NK-92 treated with Interleukin-12 subunit alpha and Interleukin-12 subunit beta, amount 100 ng/mL, for 24 hours (cell line): ENCODE measurements at places on chromosomes 5 and 9.

DNA sequence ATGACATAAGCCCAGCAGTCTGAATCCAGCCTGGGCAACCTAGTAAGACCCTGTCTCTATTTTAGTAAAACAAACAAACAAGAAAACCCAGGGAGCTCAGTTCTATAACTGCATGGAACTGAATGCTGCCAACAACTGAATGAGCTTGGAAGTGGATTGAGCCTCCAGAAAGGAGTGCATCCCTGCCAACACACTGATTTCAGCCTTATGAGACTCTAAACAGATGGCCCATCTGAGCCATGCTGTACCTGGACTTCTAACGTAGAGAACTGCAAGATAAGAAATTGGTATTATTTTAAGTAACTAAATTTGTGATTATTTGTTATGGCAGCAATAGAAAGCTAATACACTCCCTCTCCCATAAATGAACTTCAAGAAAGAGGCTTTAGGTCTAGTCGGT, 150.4 kb upstream of the RAI14 start:
- no peak for DNase-seq

- DNase-seq: no peak
These were observed 7.0 kb downstream of the PDE6A start for GRCh38 chr5:149937610-149938009.

DNA sequence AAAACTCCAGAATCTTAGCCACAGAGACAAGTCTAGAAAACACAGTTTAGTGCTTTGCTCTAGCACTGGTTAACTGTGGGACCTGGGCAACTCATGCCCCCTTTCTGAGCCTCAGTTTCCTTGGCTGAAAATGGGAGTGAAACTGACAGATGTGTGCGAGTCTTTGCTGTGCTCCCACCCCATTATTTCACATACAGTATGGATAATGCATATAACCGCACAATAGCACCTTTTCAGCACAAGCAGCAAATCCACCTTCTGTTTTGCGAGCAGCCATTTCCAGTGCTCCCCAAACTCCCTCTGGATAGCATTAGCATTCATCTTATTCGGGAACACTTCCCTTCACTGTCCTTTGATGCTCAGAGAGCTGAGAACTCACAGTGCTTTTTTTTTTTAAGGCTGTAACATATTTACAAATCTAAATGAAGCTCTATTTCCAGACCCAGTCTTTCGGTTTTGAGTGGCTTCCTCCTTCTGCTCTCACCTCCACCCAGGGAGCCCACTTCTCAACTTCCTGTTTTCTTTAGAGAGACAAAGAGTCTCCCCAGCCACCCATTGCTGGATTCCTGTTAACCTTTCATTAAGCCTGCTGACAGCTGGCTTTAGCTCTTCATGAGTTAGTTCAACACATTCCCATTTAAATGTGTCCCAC, 49.2 kb downstream of the TIMD4 start:
- no peak for DNase-seq

DNA sequence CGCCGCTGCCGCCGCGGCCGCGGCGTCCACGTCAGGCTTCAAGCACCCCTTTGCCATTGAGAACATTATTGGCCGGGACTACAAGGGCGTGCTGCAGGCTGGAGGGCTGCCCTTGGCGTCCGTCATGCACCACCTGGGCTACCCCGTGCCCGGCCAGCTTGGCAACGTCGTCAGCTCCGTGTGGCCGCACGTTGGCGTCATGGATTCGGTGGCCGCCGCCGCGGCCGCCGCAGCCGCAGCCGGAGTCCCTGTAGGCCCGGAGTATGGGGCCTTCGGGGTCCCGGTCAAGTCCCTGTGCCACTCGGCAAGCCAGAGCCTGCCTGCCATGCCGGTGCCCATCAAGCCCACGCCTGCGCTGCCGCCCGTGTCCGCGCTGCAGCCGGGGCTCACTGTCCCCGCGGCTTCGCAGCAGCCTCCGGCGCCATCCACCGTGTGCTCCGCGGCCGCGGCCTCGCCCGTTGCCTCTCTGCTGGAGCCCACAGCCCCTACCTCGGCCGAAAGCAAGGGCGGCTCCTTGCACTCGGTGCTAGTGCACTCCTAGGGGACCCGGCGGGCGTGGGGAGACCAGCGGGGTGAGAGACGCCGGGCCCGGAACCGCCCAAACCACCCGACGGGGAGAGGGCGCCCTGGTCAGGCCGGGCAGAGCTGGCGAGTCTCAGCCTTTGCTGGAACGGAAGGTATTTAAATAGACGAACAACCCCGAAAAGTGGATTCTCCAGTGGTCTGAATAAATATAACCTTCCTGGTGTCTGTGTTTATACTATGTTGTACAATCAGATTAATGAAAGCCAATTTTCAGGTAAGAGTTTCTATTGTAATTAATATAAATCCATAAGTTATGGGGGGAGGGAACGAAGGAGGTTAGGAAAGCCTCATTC, 1.2 kb downstream of the FOXB2 start:
- no peak for DNase-seq

- DNase-seq: no peak
These were observed 13.1 kb upstream of the MSH3 start for GRCh38 chr5:80641353-80641752.

- DNase-seq: no peak
These were observed 312.2 kb downstream of the SPOCK1 start for GRCh38 chr5:137186759-137187461.

DNA sequence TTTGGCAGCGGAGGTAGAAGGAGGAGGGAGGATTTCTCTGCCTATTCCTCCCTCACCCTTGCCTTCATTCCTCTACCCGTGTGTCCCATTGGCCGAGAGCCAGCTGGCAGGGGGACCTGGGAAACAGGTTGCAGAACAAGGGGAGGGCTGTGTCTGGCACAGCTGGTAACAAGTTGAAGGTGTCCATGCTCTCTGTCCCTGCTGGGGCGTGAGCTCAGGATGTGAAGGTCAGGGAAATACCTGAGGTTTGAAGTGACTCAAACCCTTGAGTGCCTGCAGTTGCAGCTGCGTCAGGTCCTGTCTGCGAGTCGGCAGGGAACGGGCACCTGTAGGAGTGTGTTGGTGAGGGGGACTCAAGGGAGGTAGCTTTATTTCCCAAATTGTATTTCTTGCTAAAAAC, 16.2 kb downstream of the MIGA2 start:
- DNase-seq: no peak
